ENCODE measurements at places on chromosomes 12 and 14.
A peak's percentile ranks its signal among the peaks of the same experiment; 100 is the strongest.

GRCh38 chr12:92654929-92655328, 47.9 kb upstream of the PLEKHG7 start:
- DNase-seq: peak; percentile 64

GRCh38 chr12:26108915-26109314, 15.9 kb downstream of the BHLHE41 start:
- DNase-seq: no peak

- DNase-seq: peak; percentile 95
Measured at GRCh38 chr12:1606021-1606622, 11.7 kb upstream of the FBXL14 start.

GRCh38 chr14:65356327-65356836, 56.1 kb upstream of the FUT8 start:
- no peak for DNase-seq

DNA sequence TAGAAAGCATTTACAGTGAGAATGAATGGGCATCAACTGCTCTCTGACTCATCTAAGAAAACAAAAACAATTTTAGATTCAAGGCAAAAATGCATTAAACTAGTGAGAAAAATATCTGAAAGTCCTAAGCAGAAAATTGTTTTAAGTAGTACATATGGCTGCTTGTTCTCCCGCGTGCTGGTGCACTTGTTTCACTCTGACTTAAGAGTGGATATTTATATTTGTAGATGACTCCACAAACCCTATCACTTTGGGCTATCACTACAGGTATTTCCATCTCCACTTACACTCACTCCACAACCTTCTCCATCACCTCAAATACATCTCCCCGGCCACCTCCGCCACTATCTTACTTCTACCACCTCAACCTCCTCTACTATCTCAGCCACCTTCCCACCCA, 253.9 kb upstream of the EGLN3 start:
- no peak for DNase-seq

GRCh38 chr14:82313889-82314288, 780.2 kb upstream of the SEL1L start:
- no peak for DNase-seq

- DNase-seq: no peak
Measured at GRCh38 chr14:73953731-73954130, 3.6 kb downstream of the COQ6 start.

GRCh38 chr12:49823350-49823749, 4.9 kb downstream of the NCKAP5L start:
- no peak for DNase-seq

GRCh38 chr14:56183631-56184157, 65.5 kb downstream of the PELI2 start:
- no peak for DNase-seq

DNA sequence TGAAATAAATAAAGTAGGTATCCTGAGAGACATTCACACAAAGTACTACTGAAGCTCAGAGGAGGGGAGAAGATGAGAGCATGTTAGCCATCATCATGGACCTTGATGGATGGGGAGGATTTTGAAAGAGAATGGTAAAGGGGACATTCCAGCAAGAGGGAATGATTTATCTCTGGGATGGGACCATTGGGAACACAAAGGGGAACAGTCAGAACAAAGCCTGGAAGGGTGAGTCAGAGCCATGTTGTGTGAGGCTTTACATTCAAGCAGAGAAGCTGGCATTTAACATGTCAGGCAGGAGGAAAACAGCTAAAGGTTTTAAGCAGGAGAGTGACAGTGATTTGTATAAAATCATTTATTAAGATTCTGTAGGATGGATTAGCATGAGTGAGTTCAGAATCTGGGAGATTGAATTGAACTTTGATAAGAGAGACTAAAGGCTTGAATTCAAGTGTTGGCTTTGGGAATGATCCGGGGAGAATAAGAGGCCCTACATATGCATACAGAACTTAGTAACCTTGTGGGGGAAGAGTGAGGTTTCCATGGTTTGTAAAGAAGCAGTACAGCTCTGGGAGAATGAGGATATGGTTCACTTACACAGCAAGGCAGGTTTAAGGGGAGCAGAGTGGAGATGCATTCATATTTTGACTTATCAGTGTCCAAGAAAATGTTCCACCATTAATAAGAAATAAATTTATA, 174.4 kb downstream of the SYT10 start:
- no peak for DNase-seq

GRCh38 chr12:71840231-71840847, 780 bp downstream of the TBC1D15 start:
- DNase-seq: no peak

DNA sequence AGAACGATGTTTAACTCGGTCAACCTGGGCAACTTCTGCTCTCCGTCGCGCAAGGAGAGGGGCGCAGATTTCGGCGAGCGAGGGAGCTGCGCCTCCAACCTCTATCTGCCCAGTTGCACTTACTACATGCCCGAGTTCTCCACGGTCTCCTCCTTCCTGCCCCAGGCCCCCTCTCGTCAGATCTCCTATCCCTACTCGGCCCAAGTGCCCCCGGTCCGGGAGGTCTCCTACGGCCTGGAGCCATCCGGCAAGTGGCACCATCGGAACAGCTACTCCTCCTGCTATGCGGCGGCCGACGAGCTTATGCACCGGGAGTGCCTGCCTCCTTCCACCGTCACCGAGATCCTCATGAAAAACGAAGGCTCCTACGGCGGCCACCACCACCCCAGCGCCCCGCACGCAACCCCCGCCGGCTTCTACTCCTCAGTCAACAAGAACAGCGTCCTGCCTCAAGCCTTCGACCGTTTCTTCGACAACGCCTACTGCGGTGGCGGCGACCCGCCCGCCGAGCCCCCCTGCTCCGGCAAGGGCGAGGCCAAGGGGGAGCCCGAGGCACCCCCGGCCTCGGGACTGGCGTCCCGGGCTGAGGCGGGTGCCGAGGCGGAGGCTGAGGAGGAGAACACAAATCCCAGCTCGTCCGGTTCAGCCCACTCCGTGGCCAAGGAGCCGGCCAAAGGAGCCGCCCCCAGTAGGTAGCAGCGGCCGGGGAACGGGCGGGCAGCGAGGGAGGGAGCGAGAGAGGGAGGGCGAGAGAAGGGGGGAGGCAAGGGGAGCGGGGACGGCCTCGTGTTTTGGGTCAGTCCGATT, 513 bp downstream of the HOXC11 start:
- no peak for DNase-seq

GRCh38 chr12:39966256-39966655, 139.6 kb downstream of the SLC2A13 start:
- no peak for DNase-seq

DNA sequence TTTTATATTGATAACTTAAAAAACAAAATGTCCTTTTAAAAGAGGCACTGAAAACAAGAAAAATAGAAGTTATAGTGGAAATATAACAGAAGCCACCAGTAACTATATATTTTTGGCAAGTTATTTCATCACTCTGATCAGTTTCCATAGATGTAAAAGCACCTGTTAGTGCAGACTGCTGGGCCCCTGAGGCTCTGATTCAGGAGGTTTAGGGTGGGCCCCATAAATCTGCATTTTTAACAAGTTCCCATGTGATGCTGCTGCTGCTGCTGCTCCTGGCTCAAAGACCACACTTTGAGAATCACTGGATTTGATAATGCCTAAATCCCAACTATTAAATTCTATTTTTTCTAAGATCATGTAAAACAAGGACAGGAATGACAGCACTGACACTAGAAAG, 251.1 kb downstream of the MED13L start:
- no peak for DNase-seq

- no peak for DNase-seq
Measured at GRCh38 chr12:129540954-129541353, 362.9 kb downstream of the TMEM132D start.

DNA sequence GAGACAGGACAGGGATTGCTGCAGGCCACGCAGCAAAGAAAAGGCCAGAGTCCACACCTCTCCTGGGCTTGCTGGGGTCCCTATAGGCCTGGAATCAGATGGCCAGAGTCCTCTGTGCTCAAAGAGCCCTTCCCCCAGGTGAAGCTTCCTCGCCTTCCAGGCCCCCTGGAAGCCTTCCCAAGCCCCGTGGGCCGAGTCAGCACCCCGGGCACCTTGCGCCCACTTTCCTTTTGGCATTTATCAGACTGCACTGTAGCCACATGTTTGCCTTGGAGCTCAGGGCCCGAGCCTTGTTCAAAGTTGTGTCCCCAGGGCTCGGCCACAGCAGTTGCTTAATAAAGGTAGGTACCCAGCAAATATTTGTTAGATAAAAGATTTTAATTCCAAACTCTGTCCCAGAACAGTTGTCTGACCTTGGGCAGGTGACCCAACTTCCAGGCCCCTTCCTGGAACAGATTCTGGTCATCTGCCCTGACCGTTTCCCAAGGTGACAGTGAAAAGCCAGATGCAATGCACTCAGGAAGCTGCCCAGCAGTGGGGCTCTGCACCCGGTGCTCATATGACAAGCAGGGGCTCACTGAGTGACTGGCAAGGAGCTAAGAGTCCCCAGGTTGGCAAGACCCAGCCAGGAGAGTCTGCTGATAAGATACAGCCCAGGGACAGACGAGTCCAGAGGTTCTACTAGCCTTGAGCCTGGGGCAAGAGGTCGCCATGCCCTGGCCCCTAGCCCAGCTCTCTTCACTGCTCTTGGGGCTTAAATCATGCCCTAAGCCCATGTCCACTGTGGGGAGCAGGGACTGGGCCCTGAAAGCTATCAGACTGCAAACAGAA, 81.2 kb downstream of the PITPNM2 start:
- DNase-seq: no peak

- DNase-seq: no peak
Measured at GRCh38 chr12:65335021-65335714, 56.7 kb downstream of the MSRB3 start.

GRCh38 chr12:127284870-127285431, 982.0 kb upstream of the TMEM132C start:
- no peak for DNase-seq

- no peak for DNase-seq
Measured at GRCh38 chr12:117041798-117042170, 57.4 kb downstream of the TESC start.

GRCh38 chr14:95456281-95456680, 60.2 kb downstream of the SYNE3 start:
- no peak for DNase-seq

- DNase-seq: no peak
Measured at GRCh38 chr12:31900271-31900670, 58.9 kb upstream of the RESF1 start.

GRCh38 chr14:87698481-87698880, 294.5 kb downstream of the GALC start:
- DNase-seq: no peak

DNA sequence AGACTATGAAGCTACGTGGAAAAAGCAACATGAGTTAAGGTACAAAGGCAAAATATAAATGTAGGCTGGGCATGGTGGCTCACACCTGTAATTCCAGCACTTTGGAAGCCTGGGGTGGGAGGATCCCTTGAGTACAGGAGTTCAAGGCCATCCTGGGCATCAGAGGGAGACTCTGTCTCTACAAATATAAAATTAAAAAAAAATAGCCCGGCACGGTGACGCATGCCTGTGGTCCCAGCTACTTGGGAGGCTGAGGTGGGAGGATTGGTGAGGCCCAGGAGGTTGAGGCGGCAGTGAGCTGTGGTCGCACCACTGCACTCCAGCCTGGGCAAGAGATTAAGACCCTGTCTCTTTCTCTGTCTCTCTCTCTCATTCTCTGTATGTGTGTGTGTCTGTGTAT, 4.0 kb upstream of the VPS37B start:
- DNase-seq: no peak

DNA sequence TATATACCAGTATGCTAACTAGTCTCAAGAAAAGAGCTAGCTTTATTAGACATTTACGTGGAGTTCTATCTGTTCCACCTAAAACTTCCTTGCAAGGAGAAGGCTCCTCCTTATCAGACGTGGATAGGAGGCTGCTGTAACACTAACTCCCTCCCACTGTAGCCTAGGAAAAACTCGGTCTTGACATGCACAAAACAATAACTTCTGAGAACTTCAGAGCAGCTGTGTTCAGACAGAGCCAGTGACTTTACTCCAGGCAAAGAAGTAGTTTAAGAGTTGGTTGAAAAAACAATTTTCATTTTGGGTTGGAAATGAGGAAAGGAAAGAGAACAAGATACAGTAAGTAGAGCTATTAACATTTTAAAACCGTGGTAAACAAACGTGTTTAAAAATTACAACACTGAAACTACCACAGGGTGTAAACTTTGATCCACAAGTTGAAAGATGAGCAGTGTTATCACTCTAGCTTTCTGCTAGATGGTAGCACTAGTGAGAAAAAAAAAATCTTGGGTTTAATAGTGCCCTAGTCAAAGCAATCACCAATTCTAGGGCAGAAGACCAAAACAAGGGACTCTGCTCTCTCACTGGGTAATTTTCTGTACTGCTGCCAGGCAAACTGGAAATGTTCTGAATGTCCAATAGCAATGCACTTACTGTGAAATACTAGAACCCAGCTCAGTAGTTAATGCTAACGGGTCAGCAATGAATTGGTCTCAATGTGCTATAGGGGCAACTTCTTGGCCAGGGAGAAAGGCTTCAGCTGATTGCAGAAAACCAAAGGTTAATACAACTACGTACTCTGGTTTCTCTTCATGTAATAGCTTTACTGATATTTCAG, 2.4 kb downstream of the ATF7 start:
- DNase-seq: no peak

DNA sequence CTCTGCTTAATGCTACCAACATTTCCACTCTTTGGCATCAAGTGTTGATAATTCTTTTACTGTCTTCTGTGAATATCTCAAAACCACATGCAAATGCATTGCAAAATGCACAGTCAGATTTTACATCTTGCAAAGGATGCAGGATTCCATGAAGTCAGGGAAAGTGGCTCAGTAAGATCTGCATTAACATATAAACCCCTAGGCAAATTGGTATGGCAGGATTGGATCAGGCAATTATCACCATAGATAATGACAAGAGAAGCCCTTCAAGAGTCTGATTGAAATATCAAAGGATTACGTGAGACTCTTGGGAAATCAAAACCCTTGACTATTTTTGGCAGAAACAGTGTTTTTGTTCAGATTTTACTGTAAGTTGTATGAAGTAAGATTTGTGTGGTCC, 71.0 kb downstream of the TMTC2 start:
- DNase-seq: no peak

DNA sequence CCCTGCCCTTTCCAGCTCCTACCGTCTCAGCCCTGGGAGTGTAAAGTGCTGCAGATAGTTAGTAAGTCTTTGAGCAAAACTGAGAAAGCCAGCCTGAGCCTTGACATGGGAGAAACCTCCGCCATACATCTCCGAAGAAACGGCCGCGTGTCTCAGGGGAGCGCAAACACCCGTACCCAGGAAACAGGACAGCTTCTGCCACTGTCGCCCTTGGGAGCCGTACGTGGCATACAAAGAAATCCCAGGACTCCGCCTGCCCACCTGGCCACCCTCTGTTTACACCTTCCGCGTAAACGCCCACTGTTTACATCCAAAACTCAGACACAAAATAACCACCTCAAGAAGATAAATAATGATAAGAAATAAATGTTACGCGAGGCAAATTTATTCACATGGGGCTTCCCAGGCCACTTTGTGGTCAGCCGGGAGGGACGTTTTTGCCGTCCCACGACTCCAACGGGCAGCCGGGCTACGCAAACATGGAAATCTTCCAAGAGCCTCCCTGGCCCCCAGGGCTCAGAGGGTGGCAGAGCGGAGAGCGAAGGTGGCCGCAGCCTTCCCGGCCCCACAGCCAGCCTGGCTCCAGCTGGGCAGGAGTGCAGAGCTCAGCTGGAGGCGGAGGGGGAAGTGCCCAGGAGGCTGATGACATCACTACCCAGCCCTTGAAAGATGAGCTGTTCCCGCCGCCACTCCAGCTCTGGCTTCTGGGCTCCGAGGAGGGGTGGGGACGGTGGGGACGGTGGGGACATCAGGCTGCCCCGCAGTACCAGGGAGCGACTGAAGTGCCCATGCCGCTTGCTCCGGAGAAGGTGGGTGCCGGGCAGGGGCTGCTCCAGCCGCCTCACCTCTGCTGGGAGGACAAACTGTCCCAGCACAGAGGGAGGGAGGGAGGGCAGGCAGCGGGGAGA, at the start of gene BDKRB2:
Gene BDKRB2 (plus strand): TSS at position 689 of the 908 bp plus-strand sequence. CDS start 32,269 bp downstream, outside the sequence.
- DNase-seq: peak; percentile 85

- no peak for DNase-seq
Measured at GRCh38 chr12:89082370-89082753, 269.9 kb downstream of the DUSP6 start.
